ENCODE measurements at places on chromosomes 3 and 15. TPM values are rescaled to one million over a fixed set of nuclear protein-coding genes. Genes with fewer than 3 reads are reported as not detected.

Gene ZDHHC19
- total RNA-seq, result 1.0 TPM

Gene CILP
- 0.08 TPM for total RNA-seq

Gene MITF
- total RNA-seq, result not detected

Gene XCR1
- not detected for total RNA-seq

GRCh38 chr3:36408146-36408545, 27.8 kb downstream of the STAC start:
- no peak for DNase-seq

DNA sequence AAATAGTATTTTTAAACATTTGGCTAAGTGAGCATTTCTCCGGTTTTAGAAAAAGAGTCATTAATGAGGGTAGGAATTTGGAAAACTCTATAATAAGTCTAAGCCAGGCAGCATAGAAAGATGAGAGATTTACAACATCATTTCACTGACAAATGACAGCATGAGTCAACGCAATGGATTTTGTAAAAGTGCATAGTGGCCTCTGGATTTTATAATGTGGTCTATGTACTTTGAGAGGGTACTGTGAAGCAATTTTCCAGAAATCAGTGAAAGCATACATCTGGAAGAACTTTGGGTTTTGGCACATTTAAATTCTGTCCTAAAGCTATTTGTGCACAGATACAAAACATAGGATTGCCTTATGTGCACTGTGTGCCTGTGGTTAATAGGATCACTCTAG, 130.8 kb upstream of the CCNL1 start:
- DNase-seq, result no peak

GRCh38 chr3:127691489-127691888, 18.7 kb downstream of the ABTB1 start:
- DNase-seq, result no peak

DNA sequence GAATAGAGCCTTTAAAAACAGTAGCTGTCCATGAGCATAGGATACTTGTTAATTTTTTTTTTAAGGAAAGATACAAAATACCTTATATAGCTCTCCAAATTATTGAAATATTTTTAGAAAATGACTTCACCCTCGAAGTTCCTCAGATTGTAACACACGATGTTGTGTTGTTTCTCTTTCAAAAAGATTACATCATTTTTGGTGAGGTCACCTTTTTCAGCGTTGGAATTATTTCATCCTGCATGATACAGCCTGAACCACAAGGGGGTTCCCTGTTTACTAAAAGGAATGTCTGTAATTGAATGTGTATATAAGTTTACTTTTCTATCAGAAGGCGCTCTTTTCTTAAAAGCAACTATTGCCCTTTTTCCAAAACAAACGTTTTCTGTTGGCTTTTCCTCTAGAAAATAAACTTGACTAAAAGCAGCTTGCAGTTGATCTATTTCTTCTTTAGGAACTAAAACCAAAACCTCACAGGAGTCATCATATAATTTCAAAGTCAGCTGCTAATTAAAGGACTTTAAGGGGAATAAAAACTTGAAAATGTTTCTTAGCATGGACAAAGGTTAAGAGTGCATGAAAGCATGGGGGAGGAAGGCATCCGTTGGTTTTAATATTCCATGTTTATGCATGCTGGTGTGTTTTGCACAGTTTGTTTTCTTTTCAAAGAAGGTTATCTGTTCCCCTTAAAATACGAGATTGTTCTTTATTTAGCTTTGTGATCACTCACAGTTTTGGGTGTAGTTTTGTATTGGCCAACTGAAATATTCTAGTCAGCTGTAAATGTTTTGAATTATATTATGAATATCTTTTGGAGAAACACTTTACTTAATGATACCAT, 29.4 kb downstream of the LYSMD4 start:
- no peak for DNase-seq

- no peak for DNase-seq
Measured at GRCh38 chr3:42664438-42664803, 10.9 kb downstream of the ZBTB47 start.

DNA sequence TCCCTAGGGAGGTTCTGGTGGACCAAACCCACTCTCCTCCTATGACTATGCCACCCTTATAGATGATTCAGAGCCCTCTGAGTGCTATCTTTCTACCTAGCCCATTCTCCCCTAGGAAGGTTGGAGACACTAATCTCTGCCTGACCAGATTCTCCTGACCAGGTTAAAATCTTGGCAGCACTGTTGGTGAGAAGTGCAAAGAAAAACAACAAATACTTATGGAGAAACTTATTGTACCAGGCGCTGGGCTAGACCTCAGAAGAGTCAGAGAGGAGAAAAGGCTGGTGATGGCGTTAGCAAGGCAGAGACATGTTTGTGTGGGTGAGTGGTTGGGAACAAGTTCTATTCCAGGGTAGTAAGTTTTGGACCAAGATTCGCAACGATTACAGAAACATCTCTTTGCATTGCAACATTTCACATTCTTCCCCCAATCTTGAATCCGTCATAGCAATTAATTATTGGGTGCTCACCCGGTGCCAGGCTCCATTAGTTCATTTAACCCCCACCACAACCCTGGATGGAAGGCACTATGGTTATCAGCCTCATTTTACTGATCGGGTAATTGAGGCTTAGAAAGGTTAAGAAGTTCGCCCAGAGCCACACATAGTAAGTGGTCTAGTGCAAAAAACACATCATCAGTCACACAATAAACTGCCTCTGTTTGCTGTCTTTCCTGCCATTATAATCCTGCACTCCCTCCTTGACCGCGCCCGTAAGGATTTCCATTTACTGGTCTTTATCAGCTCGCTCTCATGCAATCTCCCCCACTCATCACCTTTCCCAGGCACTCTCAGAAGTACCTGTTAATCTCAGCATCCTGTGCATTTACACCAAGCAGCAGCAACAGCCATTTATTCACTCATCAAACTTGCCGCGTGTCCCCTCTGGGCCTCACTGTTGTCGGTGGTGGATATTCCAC, 655 bp upstream of the TSPAN3 start:
- no peak for DNase-seq

DNA sequence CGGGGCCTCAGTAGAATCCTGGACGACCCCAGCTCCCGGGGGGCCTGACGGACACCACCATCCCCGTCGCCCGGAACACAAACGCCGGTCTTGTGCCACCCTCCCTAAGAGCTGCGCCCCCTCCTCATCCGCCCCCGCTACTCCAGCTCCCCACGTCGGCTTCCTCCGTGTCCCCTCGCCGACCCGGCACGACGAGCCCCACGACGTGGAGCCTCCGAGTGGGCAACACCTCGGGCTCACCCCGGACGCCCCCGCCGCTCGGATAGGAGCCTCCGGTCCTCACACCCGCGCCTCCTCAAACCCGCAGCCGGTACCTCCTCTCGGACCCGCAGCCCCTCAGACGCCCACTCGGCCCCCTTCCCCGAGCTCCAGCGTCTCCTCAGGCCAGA, 525 bp downstream of the NPTN start:
- peak; percentile 61 for DNase-seq

GRCh38 chr3:8975081-8976020, 12.1 kb upstream of the RAD18 start:
- no peak for DNase-seq

DNA sequence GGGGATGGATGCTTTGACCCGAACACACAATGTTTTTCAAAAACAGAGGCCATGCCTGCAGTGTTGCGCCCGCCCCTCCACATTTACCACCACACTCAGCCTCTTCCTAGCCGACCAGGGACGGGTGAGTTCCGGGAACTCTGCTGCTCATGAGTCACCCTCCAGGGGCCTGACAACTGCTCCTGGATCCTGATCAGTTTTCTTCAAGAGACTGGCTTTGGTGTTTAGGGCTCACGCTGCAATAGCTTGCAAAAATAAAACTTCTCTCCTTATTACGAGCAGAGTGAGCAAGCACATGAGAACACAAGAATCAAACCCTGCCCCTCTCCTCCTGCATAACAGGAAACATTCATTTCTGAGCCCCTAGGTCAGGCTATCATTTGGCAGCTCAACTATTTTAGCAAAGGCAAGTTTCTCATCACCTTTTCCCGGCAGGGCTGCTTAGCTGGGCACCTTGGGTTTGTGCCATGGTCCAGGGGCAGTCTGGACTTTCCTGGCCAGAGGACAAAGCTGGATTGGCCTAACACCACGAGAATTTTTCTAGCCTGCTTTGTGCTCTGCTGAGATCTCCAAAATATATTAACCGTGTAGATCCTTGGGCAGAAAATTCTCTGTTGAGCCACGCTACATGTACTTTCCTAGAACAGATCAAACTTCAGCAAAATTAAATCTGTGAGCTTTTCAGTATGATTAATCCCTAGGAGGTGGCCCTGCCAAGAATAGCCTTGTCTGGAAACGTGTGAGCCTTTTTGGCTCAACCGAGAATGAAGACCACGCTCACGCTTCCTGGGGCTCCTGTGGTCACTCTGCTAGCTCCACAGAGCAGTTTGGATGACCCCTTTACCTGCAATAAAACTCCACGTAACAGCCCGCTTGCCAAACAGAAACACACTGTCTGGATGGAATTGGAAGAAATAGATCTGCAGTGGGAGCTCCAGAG, 52.7 kb upstream of the SPATA12 start:
- DNase-seq, result no peak

Data from natural killer cell treated with Interleukin-12 subunit alpha and Interleukin-12 subunit beta and Interleukin-15 and Interleukin-18, amount 100 ng/mL, for 72 hours (primary cell).